ENCODE measurements at places on chromosomes 2 and 18.

GRCh38 chr2:74119339-74119738 is 28.4 kb downstream of the BOLA3 start:
- DNase-seq: no peak

- DNase-seq: peak; percentile 35
Measured at GRCh38 chr2:222713002-222713401, 41.5 kb downstream of the MOGAT1 start.

DNA sequence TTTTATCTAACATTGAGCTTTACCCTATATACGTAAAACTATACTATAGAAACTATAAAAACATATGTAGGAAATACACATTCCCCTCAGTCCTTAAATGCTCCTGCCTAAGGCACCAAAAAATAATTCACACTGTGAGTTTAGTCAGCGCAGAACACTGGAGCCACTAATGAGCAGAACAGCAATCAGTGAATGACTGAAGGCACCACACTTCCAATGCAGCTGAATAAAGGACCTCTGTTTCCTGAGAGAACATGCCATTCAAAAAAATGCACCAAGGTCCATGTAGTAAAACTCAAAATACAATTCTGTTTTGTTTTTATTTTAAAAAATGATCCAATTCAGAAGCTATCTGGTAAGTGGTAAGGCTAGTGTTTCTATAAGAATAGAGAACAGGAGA is 1280.6 kb upstream of the NRXN1 start:
- no peak for DNase-seq

GRCh38 chr2:177281400-177282180 is 17.1 kb upstream of the NFE2L2 start:
- no peak for DNase-seq

DNA sequence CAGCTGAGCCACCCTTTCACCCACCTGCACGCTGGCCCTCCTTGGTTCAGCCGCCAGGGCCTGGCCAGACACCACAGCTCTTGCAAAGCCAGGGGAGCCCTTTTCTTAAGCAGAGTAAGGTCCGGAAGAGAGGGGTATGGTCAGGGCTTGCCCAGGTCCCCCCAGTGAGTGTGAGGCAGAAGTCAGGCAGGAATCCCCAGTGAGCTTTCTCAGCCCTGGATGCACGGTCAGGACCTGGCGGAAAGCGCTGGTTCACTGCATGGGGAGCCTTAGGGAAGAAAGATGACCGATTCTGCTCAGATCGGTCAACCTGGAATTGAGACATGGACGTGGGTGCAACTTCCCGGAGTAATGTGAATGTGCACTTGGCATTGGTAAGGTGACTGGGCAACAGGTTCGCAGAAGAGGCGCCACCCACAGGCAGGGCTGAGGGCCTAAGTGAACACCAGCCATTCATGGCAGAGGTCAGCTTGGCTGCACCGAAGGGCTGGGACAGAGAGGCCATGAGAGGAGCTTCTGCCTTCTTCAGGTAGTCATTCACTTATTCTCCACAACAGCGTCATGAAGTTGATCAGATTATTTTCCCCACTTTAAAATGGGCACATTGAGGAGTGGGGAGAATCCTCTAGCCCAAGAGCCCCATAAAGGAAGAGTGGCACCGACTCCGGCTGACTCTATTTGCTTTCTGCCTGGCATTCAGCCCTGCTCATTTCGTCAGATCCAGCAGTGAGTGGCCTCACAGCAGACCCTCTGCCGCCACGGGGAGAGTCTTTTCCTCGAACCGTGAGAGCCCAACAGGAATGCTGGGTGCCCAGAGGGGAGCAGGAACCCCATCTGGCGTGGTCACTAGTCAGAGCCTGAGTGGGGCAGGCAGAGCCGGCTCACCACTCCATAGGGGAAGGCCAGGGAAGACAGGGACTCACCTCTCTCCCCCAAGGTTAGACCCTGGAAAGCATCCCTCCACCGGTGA is 35.8 kb downstream of the SCTR start:
- DNase-seq: no peak

- DNase-seq: no peak
Measured at GRCh38 chr18:13585379-13586153, 140.8 kb downstream of the FAM210A start.

GRCh38 chr2:11710210-11710609 is 36.2 kb upstream of the LPIN1 start:
- peak; percentile 92 for DNase-seq

- DNase-seq: no peak
Measured at GRCh38 chr18:11578799-11579198, 30.6 kb upstream of the SLC35G4 start.

- no peak for DNase-seq
Measured at GRCh38 chr2:240933966-240934700, 28.0 kb downstream of the CROCC2 start.

- DNase-seq: no peak
Measured at GRCh38 chr2:177051278-177051677, 161.3 kb upstream of the HNRNPA3 start.

GRCh38 chr2:15861898-15862297 is 78.5 kb upstream of the MYCN start:
- no peak for DNase-seq

- no peak for DNase-seq
Measured at GRCh38 chr2:193980599-193980998, 1676.4 kb upstream of the SLC39A10 start.

DNA sequence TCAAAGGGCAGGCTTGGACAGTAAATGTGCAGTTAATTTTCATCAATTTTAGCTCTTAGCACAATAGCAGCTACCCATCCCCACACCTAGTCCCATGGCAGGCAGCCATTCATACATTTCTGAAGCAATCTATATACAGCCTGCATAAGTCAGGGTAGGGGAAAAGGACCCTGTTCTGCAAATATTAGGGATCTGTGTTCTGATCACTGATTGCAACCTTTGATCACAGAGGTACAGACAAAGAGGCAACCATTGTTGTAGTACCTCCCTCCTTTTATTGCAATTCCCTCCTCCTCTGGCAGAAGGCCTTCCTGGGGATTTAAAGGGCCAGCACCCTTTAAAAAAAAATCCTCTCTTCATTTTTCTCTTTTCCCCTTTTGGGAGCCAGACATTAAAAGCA is 58.3 kb downstream of the KANSL1L start:
- DNase-seq: no peak

DNA sequence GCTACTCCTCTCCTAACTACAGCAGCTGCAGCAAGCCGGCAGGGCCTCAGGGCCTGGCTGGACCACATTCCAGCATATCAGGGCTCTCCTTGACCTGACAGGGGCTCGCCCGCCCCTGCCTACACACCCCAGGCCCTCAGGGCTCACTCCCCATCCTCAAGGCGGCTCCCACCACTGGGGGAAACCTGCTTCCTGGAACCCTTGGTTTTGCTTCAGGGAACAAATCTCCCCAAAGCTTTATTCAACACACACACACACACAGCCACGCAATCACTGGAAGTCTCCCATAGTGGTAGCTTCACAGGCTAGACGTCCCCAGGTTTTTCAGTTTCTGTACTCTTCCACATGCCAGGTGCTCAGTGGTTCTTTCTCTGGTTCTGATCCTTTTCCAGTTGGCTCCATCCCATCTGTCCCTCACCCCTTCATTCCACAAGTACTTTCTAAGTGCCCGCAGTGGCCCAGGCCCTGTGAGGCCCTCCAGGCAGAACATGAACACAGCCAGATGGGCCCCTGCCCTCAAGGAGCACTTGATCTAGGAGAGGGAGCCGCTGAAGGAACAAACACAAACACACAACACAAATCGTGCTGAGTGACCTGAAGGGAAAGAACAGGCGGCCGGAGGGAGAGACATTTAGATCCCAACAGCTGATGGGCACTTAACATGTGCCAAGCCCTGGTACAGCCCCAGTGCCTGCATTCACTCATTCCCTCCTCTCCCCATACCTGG is 51.1 kb downstream of the TNS1 start:
- DNase-seq: no peak

DNA sequence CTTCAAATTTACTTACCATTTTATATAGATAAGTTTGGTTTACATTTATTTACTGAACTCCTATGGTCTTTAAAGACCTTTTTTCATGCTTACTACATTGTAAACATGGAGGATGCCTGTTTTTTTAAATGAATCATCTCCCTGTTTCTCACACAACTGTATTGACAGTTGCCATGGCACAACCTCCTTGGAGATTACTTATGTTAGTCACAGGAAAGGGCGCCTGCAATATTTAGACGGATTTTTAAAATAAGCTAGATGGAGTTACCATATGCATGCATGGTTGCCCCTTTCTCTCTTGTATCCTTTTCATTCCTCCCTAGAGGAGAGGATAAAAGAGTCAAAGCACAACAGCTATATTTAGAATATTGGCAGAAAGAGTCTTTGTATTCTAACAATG is 34.8 kb upstream of the CCDC102B start:
- peak; percentile 21 for DNase-seq

DNA sequence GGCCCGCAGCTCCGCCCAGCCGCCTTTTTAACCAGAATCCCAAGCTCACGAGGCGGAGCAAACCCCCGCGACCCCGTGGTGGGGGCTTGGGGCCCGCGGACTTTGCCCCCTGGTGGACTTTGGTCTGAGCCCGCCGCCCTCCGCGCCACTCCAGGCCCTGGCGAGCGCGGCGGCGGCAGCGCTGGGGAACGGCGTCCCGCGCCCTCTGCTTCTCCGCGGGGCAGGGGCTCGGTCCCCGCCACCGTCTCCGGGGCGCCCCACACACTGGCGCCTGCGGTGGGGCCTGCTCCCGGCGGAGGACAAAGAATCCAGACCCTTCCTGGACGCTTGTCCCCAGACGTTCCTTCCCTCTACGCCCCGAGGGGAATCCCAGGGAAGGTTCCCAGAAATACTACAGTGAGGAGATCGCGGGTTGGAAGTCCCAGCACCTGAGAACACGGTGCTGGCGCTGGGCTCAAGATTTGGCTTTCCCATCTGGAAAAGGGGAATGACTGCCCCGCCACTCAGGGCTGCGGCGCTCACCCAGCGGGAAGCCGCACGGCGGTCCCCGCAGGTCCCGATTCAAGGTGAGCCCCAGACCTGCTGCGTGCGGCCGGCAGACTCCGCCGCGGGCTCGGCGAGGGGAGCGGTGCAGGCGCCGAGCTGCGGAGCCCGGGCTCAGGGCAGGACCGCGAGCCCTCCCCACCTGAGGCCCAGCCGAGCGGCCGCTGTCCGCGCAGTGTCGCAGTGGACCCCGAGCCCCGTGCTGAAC is at the start of gene HAAO:
HAAO (minus strand) TSS at position 1 of the 751 bp plus-strand sequence. CDS start 47 bp downstream, outside the sequence.
- DNase-seq: no peak

GRCh38 chr18:77015169-77015568 is 117.4 kb downstream of the MBP start:
- DNase-seq: no peak

- DNase-seq: no peak
Measured at GRCh38 chr18:64019922-64020756, 50.3 kb downstream of the SERPINB8 start.

DNA sequence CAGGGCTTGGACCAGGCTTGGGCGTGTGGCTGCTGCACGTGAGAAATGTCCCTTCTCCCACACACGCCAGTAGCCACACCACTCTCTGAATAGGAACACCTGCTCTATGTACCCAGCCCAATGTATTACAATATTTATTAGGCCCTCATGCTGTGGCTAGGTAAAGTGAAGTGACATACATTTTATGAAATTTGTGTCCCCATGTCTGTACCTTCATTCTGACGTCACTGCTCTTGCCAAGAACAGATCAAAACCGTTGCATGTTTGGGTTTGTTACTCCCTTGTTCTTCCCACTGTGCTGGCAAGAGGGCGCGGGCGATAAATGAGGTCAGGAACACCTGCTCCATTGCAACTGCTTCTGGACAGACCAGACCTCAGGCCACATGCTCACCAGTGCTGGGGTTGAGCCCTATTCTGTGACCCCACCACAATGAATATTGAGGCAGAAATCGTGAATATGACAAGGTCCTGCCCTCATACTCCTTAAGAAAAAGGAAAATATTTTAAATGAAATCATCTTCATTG is 436.4 kb upstream of the SALL3 start:
- DNase-seq: no peak

GRCh38 chr18:79740521-79741361 is 57.0 kb upstream of the KCNG2 start:
- no peak for DNase-seq

DNA sequence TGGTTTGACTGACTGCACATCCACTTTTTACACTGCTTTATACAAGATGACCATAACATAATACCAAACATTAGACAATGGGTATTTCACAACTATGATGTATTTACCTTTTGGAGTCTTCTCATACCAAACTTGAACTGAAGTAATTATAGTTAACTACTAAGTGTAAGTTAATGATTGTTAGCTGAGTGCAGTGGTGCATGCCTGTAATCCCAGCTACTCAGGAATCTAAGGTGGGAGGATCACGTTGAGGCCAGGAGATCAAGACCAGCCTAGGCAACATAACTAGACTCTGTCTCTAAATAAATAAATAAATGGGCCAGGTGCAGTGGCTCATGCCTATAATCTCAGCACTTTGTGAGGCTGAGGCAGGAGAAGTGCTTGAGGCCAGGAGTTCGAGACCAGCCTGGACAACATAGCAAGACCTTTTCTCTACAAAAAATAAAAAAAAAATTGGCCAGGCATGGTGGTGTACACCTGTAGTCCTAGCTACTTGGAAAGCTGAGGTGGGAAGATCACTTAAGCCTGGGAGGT is 44.9 kb upstream of the ORC2 start:
- no peak for DNase-seq

- no peak for DNase-seq
Measured at GRCh38 chr2:158297120-158297519, 159.4 kb downstream of the CCDC148 start.

- no peak for DNase-seq
Measured at GRCh38 chr2:179664972-179665812, 196.2 kb downstream of the ZNF385B start.

- DNase-seq: no peak
Measured at GRCh38 chr2:24771764-24772586, 21.2 kb downstream of the PTRHD1 start.

GRCh38 chr2:74481961-74482800 is 617 bp downstream of the CCDC142 start:
- DNase-seq: no peak

DNA sequence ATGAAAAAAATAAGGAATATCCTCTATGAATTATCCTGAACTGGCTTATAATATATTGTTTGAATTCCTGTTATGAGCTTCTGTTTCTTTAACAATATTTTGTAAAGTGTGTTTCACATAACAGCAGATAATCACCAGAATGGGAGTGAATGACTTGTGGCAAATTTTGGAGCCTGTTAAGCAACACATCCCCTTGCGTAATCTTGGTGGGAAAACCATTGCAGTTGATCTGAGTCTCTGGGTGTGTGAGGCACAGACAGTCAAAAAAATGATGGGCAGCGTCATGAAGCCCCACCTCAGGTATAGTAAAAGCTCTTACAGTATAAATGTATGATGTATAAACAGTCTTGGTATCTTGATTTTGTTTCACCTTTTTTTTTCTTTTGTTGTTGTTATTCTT is 5.9 kb downstream of the GEN1 start:
- no peak for DNase-seq

DNA sequence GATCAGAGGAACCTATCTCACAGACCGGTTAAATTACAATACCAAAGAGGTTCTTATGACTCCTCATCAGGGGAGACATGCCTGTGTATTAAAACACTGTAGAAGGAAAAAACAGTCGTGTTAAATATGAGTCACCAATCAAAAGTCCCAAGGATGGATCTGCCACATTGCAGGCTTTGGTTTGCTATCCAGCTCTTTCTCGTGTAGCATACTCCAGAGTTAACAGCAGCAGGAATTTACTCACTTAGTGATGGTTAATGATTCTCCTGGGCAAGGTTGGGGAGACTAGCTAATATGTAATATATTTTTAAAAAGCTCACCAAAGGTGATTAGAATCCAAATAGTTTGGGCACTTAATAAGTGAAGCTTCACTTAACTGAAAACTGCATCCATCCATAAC is 109.7 kb downstream of the MBD5 start:
- DNase-seq: peak; percentile 63

GRCh38 chr2:1488851-1489250 is 75.6 kb downstream of the TPO start:
- no peak for DNase-seq

GRCh38 chr2:86301711-86302202 is 35.7 kb downstream of the REEP1 start:
- DNase-seq: no peak

Data from astrocyte (in vitro differentiated cells and primary cell).